ENCODE measurements at places on chromosomes 13 and 19. TPM values are rescaled to one million over a fixed set of nuclear protein-coding genes. Genes with fewer than 3 reads are reported as not detected.

HRC gene
- 544 TPM for total RNA-seq

ZNF17 gene
- 10.4 TPM for total RNA-seq

TYK2 gene
- 63.5 TPM for total RNA-seq

CEACAM7 gene
- not detected for total RNA-seq

BRSK1 gene
- total RNA-seq = 6.4 TPM

CACNA1A gene
- 0.17 TPM for total RNA-seq

OR7C1 gene
- total RNA-seq = not detected

C13orf42 gene
- not detected for total RNA-seq

STOML3 gene
- not detected for total RNA-seq

NLRP7 gene
- total RNA-seq = not detected

GRAMD1A gene
- 64.5 TPM for total RNA-seq

FLT3LG gene
- total RNA-seq = 1.9 TPM

OR7D2 gene
- total RNA-seq = not detected

ICAM4 gene
- total RNA-seq = not detected

GPC6 gene
- total RNA-seq = 3.2 TPM

DNAAF3 gene
- total RNA-seq = 2.0 TPM
